NCI-H1105 treated with DMSO at 0.1 percent for 48 hours (cell line): ENCODE measurements at places on chromosomes 4 and X.

- no peak for DNase-seq
Observed at GRCh38 chr4:176357359-176358082, 37.8 kb downstream of the SPCS3 start.

DNA sequence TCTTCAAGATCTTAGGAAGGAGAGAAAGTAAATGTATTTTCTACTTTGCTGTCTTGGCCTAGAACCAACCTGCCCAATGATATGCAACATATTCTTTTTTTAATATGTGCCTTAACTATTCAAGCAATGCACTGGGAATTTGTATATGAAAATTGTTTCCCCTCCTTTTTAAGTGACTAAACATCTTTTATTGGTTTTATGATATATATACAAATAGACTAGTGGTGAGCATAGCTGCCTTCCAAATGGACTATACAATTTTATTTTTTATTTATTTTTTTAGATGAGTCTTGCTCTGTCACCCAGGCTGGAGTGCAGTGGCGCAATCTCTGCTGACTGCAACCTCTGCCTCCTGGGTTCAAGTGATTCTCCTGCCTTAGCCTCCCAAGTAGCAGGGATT lies 10.3 kb downstream of the NOCT start:
- DNase-seq = no peak

GRCh38 chr4:86630629-86631028 lies 36.5 kb downstream of the PTPN13 start:
- DNase-seq = no peak

DNA sequence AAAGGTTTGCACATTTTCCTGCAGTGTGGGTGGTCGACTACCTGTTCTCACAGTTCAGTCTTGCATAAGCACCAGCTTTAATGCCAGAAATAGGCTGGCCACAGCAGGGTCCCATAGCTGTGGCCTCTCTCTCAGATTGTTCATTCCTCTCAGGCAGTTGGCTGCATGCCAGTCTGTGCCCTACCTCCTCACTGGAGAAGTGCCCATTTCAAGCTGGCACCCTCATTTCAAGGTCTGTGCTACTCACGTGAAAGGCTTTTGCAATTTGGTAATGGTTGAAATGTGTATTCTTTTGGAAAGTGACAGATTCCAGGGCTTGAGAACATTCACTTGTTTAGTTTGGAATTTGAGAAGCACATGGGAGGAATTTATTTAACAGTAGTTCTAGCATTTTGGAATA lies 28.9 kb upstream of the MTMR1 start:
- DNase-seq = peak; percentile 88

DNA sequence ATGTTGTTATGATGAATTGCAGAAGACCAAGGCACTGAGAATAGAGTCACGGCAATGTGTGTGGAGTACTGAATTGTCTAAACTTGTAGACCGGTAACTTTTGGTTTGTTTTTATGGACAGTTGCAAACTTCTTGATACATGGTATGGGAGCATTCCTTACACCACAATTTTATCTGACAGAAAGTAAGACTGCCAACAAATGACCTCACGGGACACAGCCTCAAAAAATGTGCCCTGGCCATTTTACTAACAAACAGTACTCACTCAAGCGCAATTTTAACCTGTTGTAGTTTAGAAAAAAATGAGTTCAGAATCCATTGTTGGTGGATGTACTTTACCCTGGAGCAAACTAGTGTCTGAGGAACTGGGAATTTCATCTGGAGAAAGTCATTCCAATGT lies 321.2 kb downstream of the CAMK2D start:
- no peak for DNase-seq

GRCh38 chr4:74715706-74716435 lies 78.5 kb downstream of the BTC start:
- DNase-seq = no peak

DNA sequence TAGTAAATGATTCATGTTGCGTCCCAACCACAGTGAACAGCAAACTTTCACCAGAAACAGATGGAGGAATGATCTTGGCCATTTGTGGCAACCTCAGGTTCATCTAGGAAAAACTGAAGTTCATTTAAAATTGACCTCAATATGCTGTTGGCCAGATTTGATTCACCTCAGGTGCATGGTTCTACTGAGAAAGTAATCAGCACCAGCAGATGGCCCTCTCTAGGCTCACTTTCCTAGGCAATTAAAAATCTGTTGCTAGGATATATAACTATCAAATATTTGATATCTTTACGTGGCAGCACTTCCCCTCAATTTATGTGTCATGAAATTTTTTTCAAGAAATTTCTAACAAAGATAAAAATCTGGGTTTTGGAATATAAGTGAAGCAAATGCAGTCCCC lies 344.7 kb downstream of the GALNTL6 start:
- DNase-seq = no peak

- no peak for DNase-seq
Observed at GRCh38 chrX:52839137-52839536, 28.1 kb downstream of the XAGE5 start.

DNA sequence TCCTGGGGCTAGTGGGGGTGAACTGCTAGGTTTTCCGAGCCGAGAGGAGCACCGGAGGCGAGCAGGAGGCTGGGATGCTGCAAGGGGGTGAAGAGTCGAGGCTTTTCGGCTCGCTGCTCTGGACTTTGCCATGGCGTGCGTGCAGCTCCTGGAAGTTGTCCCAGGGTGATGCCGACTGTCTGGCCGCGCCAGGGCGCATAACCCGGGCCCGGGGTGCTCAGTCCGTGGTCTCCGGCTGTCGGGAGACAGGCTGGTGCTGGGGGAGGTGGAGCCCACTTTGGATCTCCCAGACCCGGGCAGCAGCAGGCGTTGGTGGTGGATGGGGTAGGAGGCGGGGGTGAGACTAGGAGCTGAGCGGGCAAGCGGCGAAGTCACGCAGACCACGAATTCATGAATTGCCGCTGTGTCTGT lies 793 bp downstream of the GRIA3 start:
- DNase-seq = peak; percentile 21

GRCh38 chrX:138150709-138151108 lies 560.8 kb downstream of the FGF13 start:
- DNase-seq = peak; percentile 0

DNA sequence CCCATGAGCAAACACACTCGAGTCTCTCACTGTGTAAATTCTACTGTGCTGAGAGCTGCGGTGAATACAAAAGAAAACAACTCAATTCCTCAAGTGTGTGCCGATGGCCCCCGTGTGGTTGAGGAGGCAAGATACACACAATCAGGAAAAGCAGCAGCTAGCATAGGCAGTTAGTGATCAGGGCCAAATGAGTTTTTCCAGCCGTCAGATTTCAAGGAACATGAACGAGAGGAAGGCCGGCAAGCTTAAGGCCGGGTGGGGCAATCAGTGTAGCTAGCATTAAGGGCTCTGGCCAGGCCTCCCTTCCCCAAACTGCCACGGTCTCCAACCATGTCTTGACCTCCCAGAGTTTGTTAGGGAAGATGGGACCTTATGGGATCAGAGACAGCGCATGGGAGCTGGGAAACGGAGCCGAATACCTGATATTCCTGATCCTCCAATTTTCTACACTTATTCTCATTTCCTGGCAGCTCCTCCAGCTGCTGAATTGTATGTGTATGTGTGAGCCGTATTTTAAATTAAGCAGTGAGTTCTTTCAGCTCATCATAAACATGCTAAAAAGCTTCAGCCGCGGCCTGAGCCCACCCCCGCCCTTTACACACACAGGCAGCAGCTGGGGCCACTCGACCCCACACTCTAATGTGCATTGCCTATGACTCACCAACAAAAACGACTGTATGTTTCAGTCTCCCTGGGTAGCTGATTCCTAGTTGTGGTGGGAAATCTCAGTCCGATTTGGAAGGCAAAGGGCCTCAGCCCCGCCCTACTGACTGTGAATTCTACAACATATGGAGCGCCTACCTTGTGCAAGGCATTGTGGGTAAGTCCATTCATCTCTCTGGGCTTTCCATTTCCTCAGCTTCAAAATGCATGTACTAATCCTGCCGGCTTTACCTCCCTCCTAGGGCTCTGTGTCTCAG lies 59.9 kb downstream of the RTL9 start:
- no peak for DNase-seq

- no peak for DNase-seq
Observed at GRCh38 chrX:123311486-123311885, 127.4 kb downstream of the GRIA3 start.

DNA sequence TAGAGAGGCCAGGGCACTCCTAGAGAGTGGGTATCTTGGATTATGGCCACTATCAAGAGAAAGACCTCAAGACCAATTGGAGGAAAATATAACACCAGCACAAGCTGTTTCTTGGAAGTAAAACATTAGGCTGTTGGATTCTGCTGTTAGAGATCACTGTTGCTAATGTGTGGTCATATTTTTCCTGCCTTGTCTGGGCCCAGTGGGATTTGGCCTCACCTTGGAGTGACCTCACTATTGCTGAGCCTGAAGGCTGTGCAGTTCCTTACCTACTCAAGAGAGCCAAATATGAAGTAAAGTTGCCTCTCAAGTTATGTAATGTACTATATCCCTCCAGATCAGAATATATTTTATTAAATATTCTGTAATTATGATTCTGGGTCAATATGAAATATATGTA lies 355.4 kb upstream of the CTSO start:
- DNase-seq = no peak

DNA sequence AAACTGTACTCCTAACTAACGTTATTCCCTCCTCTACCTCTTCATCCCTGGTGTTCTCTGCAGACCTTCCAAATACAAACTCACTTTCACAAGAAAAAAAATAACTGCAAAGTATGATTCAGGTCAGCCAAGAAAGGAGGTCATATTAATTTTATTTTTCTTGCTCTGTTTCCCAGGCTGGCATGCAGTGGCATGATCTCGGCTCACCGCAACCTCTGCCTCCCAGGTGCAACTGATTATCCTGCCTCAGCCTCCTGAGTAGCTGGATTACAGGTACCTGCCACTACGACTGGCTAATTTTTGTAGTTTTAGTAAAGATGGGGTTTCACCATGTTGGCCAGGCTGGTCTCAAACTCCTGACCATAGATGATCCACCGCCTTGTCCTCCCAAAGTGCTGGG lies 156.6 kb downstream of the CHIC2 start:
- DNase-seq = no peak

GRCh38 chr4:122083351-122083750 lies 68.8 kb upstream of the BLTP1 start:
- no peak for DNase-seq

DNA sequence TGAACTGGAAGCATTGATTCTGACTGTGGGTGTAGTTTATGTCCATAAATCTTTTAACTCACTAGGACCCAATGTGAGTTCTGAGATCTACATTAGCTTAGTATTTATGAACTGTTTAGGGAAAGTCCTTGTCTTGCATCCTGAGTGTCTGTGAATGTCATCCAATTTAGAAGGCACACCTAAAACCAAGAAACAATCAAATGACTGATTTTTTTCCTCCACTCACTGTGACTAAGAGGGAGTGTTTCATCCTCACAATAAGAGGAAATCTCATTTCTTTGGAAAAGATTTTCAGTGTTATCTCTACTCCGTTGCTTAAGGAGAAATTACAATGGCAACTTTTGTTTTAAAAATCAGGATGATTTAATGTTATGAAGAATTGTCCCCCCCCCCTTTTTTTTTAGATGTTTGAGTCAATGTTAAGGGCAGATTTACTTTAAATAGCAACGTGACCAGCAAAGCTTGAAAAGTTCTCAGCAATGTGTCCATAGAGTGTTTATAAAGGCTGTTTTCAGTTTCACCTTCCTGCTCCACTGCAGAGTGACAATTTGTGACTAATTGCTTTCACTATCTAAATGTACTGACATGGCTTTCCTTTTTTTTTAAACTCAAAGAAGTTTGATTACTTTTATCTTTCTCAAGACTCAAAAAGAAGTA lies 173.0 kb downstream of the SPCS3 start:
- DNase-seq = no peak

DNA sequence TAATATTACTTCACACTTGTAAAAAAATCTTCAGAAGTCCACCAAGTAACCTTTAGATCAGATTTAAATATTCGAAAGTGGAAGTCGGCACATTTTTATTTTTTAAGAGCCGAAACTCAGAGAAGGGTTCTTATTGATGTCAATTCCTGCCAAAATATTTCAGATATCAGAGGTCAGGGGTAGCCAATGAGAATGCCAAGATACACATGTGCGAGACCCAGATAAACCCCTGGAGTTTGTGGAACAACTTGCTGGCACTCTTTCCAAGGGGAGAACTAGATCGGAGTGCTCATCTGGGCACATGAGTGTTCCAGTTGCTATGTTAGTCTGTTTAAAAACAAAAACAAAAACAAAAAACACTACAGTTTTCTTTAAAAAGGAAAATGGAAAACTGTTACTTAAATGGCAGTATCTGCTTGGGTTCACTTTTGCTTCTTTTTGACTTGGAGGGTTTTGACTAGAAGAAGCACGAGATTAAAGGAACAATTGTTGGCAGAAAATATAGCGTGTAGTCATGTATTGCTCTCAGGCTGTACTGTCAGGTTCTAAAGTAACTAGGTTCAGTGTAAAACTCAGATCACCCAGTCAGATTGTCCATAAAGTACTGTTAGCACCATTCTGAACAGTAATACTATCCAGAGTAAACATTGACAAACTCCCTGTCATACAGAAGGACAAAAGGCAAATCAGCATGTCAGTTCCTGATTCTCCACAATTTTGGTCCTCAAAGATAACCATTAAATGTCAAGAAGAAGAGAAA lies 188.0 kb upstream of the PACRGL start:
- DNase-seq = peak; percentile 25

GRCh38 chr4:152398060-152398459 lies 137.8 kb downstream of the FBXW7 start:
- DNase-seq = peak; percentile 7

- DNase-seq = no peak
Observed at GRCh38 chrX:151398346-151398745, 1.3 kb downstream of the VMA21 start.

DNA sequence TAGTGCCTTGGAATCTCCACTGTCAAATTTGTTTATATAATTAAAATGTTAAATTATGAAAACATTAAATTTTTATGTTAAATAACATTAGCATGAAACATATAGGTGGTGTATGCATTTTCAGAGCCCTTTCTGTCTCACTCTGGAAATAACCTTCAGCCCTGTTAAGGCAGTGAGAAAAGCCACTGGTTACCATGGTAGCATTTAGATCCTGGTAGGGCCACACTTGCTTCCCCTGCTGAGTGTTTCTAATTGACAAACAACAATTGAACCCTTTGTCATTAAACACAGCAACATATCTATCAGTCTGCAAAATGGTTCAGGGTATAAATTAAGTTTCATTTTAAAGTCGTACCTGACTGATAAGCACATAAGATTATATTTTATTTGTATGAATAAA lies 63.5 kb downstream of the PDK3 start:
- DNase-seq = no peak
